ENCODE measurements at places on chromosomes 6 and 20. TPM values are rescaled to one million over a fixed set of nuclear protein-coding genes. Genes with fewer than 3 reads are reported as not detected.

The EFCAB8 gene
- total RNA-seq, result not detected

The CTSZ gene
- 271 TPM for total RNA-seq

The RUNX2 gene
- 2.0 TPM for total RNA-seq

The HLA-DRB5 gene
- 50.3 TPM for total RNA-seq

The RIPOR2 gene
- total RNA-seq, result 2.9 TPM

The SLC22A3 gene
- 1.6 TPM for total RNA-seq

The OR5V1 gene
- not detected for total RNA-seq

The LRRC73 gene
- 0.23 TPM for total RNA-seq

The PRR18 gene
- 0.13 TPM for total RNA-seq

The ELOVL2 gene
- total RNA-seq, result 0.63 TPM

The RALGAPB gene
- 43.0 TPM for total RNA-seq

The NHLRC1 gene
- 3.6 TPM for total RNA-seq

The HNF4A gene
- total RNA-seq, result 237 TPM

The PPP1R3G gene
- 2.8 TPM for total RNA-seq

The GPLD1 gene
- 1.8 TPM for total RNA-seq

The LTA gene
- total RNA-seq, result 0.20 TPM

DNA sequence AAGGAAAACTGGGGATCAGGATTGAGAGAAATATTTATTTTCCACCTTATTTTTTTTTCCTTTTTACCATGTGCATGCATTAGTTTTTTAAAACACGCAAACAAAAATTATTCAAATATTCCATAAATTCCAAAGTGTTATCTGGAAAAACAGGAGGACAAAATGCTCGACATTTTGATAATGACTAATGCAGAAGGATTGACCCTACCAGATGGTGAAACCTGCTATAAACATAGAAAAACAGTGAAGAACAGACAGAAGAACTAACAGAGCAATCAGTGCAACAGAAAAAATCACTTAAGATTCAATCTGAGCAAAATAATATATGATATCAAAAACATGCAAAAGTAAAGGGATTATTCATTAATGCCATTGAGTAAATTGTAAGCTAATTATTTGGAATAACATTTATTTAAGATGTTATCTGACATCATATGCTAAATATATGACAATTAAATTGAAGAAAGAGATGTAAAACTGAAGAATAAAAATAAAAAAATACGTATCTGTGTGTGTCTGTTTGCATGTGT, 218.4 kb downstream of the LMBRD1 start:
- no peak for DNase-seq

- no peak for DNase-seq
Observed at GRCh38 chr6:108961985-108962384, 113.8 kb downstream of the ARMC2 start.

- DNase-seq, result no peak
Observed at GRCh38 chr6:97440590-97441176, 157.7 kb upstream of the MMS22L start.

GRCh38 chr20:49286689-49287551, 9.1 kb upstream of the ZNFX1 start:
- DNase-seq, result peak; percentile 22

DNA sequence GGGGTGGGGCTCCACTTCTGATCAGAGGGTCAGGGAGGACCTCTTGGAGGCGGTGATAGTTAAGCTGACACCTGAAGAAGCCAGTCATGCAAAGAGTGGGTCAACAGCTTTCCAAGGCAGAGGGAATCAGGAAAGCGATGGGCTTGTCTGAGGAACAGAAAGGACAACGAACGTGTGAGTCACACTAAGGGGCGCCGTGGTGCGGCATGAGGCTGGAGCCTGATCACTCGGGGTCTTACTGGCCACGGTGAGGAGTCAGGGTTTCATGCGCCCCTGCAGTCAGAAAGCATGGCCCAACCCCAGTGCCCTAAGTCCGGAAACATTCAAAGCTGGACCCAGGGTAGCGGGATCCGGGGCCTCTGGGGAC, 50.6 kb upstream of the SLC32A1 start:
- no peak for DNase-seq

GRCh38 chr6:163793011-163793983, 378.8 kb downstream of the QKI start:
- DNase-seq, result no peak

DNA sequence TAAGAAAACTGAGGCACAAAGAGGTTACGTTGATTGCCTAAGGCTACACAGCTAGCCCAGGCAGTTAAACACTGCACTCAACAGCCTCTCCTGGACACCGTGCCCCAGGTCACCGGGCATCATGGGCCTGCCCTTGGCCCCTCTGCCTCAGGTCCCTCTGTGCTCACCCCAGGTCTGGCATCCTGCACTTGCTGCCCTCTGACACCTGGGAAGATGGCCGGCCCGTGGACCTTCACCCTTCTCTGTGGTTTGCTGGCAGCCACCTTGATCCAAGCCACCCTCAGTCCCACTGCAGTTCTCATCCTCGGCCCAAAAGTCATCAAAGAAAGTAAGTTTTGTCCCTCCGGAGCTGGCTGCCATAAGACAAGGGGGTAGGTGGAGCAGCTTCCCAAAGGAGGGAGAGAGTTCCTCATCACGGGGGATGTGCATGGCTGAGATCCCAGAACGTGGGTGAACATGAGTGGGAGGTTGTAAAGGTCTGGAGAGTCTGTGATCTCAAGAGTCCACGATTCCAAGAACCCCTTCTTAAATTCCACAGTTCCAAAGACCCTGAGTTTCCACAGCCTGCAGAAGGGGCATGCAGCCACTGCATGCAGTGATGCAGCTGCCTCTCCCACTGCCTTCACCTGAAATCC, 3.0 kb downstream of the BPIFB1 start:
- no peak for DNase-seq

- no peak for DNase-seq
Observed at GRCh38 chr6:111175109-111175508, 87.8 kb downstream of the SLC16A10 start.

- DNase-seq, result peak; percentile 78
Observed at GRCh38 chr6:159969204-159969912, 476 bp downstream of the IGF2R start.

DNA sequence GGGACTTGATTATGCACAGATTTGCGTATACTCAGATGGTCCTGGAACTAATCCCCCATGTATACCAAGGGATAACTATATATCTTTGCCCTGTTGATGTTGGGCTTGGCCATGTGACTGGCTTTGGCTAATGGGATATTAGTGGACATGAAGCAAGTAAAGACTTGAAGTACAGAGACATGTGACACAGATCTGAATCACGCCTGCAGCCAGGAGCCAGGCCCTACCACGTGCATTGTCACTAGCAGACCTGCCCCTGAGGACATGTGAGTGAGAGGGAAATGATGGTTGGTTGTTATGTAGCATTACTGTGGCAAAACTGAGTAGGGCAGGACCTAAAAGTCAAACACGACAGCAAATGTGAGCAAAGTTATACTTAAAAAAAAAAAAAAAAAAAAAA, 155.7 kb downstream of the AKAP7 start:
- DNase-seq, result no peak

- no peak for DNase-seq
Observed at GRCh38 chr6:21742238-21742660, 148.7 kb downstream of the SOX4 start.

- DNase-seq, result no peak
Observed at GRCh38 chr6:27924179-27924578, 12.0 kb upstream of the OR2B2 start.

DNA sequence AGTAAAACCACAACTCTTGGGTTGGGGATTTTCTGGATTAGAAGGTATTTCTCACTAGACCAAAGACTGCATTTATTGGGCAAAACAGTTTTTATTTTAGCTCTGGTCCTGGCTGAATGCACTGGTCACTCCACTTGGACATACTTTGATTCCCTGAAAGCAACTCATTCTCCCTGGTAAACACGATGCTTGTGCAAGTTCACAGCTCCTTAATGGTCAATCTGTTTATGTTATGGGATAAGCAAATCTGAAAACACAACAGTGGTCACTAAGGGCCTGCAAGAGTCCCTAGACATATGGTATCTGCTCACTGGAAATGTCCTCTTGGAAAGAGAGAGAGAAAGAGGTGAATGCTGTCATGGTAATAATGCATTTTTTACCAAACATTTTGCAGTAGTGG, 559.8 kb downstream of the CDH26 start:
- no peak for DNase-seq

DNA sequence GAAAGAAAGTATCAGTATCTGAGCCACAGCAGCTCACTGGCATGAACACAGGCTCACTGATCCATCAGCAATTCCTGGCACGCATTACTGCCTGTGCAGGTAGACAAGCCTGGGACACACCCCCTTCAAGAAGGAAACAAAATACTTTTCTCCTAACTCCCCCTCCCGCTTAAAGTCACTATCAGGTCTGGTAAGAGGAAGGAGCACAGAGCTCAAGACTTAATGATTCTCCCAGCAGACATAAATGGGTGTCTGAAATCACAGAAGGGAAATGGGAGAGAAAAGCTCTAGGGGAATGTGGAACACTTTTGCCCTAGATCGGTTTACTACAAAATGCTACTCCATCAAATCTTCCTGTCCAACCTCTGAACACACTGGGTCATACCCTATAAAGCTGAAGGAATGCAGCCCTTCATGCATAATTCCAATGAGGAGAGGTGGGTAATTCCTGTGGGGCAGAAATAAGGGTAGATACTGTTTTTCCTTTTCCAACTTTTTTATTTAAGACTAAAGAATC, at the start of gene ADGRF1:
Gene ADGRF1, minus strand, starts transcription at position 58 of the 517 bp plus-strand sequence. CDS start 13,271 bp downstream, outside the sequence.
- no peak for DNase-seq

- no peak for DNase-seq
Observed at GRCh38 chr20:33697129-33697528, 10.9 kb upstream of the E2F1 start.

- DNase-seq, result no peak
Observed at GRCh38 chr20:38854654-38855066, 49.2 kb downstream of the PPP1R16B start.

GRCh38 chr6:36349240-36349639, 12.6 kb upstream of the BNIP5 start:
- DNase-seq, result peak; percentile 76

- no peak for DNase-seq
Observed at GRCh38 chr20:51569815-51570738, 27.6 kb upstream of the NFATC2 start.

DNA sequence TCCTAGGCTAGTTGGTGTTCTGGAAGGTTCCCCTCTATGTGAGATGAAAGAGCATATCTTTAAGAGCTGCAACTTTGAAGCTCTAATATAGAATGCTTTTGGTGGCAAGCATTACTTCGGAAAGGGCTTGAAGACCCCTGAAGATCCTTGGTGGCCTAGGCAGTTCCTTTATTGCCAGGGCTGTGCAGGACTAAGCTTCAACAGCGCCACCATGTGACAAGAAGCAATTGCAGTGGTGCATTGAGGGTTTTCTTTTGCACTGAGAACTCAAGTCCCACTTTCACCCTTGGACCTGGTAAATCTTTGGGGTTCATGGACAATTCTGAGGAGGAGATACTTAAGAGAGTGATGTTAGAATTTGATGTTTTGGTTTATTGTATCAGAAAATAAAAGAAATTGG, 237.4 kb upstream of the GMDS start:
- no peak for DNase-seq

GRCh38 chr6:141033101-141033500, 1099.6 kb upstream of the GJE1 start:
- DNase-seq, result no peak

- DNase-seq, result no peak
Observed at GRCh38 chr20:10385850-10386544, 48.0 kb downstream of the MKKS start.

GRCh38 chr20:46546936-46547335, 3.5 kb downstream of the OCSTAMP start:
- no peak for DNase-seq

DNA sequence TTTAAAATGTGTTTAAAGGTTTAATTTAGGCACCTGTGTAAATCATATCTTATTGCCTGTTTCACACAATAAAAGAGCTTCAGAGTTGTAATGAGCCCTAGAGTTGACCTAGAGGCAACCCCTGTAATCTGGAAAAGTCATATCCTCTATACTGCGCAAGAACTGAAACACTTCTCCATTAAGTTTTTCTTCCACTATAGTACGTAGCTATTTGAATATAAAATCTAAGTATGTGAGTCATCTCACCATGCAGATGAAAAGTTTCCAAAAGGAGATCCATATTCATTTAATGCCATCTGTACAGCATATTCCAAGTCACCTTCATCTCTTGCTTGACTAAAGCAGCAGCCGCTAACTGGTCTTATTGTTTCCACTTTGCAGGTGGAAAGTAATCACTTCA, 26.0 kb upstream of the TAAR1 start:
- DNase-seq, result no peak

DNA sequence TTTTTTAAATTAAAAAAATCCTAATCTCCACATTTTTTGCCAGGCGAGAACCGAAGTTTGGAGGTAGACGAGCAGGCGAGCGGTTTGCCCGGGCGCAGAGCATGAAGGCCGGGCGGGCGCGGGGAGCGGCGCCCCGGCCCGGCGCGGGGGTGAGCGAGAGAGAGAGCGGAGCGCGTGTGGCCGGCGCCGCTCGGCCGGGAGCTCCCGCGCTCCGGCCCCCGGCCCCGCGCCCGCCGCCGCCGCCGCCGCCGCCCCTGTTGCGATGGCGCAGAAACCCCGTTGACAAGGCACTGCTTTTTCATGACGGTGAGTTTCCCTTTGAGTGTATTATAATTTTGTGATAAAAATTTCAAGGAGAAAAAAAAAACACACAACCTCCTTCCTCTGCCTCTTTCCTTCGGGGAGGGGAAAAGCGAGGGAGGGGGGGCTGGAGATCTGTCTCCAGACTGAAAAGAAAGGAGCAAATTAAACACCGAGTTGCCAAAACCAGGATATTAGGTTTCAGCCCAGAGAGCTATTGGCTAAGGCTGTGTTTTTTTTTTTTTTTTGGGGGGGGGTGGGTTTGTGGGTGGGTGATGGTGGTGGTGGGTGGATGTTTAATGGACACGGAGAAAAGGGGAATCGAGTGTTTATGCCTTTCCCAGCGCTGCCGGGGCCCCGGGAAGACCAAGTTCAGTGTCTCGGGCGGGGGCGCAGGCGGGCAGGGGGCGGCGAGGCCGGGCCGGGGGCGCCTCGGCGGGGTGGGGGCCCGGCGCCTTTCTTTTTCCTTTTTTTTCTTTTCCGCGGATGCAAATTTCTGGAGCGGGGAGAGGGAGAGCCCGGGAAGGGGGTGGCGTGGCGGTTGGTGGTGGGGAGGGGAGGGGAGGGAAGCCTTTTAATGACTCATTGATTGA, at the start of gene BICRAL:
Gene BICRAL, plus strand, starts transcription at position 257 of the 893 bp plus-strand sequence. CDS start 39,971 bp downstream, outside the sequence.
- peak; percentile 61 for DNase-seq

- DNase-seq, result no peak
Observed at GRCh38 chr6:143294265-143294860, 156.1 kb downstream of the ADAT2 start.

- no peak for DNase-seq
Observed at GRCh38 chr6:158361068-158361467, 48.8 kb downstream of the TULP4 start.

- no peak for DNase-seq
Observed at GRCh38 chr20:61573415-61574305, 321.6 kb downstream of the CDH4 start.

DNA sequence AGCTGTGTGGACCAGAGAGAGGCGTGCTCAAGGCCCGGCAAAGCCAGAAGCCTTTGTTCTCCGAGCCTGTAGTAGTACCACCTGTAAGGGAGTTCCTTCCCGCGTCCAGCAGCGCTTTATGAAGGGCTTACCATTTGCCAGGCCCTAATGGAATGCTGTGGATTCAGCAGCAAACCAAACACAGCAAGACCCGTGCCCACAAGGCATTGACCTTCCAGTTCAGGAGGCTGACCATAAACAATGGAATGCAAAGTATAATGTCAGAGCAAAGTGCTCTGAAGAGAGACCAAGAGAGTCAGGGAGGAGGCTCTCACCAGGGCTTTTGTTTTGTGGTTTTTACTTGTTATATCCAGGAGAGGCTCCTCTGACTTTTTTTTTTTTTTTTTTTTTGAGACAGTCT, 209.8 kb downstream of the ZMYND8 start:
- DNase-seq, result no peak

GRCh38 chr6:75279418-75279817, 5.2 kb downstream of the TMEM30A start:
- DNase-seq, result no peak
